ENCODE measurements at places on chromosomes 6 and 20. TPM values are rescaled to one million over a fixed set of nuclear protein-coding genes. Genes with fewer than 3 reads are reported as not detected.

Gene DUSP15
- 1.7 TPM for polyA plus RNA-seq

Gene FOXF2
- polyA plus RNA-seq = not detected

DNA sequence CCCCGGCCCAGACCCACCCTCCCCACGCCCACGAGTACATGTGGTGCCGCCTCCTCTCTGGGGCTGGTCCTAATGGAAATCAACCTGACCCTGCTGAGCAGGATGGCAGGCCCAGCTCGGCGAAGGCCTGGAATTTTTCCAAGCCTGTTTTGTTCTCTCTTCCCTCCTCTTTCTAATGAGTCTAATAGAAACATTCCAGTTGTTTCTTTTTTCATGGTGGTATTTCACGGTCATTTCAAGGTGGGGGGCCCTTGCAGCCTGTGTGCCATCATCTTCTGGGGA lies 16.6 kb downstream of the SMOC2 start:
- H3K27ac ChIP-seq = no peak overlapping the region
- peaks cover 12% of the 10 kb centered on the region for H3K27me3 ChIP-seq
- no peaks in the 10 kb centered on the region for H3K36me3 ChIP-seq

DNA sequence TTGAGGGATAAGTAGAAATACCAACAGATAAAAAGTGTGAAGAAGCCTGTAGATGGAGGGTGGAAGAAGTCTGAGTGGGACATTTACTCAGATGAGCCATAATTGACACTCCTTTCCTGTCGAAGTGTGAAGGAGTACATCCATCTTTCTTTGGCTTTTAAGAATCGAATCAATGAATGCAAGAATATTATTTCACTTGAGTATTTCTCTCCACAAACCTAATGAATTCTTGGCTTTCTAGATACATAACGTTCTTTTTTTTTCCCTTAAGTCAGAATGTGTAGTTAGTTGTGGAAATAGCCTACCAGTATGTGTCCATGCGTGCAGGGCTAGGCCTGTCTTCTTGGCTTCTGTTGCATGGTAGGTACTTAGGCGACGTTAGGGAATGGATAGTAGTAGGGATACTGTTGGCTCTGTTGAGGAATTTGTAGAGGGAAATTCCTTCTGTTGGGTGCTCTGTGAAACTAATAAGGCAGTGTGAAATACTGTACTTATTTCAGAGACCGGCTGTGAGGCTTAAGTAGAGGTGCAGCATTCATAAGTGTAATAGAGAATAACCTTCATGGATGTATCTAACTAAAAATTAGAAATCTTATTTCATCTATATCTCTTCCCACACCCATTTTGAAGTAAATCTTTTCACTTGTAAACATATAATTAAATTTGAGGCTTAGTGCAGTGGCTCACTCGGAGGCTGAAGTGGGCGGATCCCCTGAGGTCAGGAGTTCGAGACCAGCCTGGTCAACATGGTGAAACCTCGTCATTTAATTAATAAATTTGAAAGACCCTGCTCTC lies 1.5 kb downstream of the RPS18 start:
- peak overlapping the region; percentile 99 for H3K4me3 ChIP-seq
- no peak for DNase-seq
- peaks cover 61% of the 10 kb centered on the region for H3K4me1 ChIP-seq
- H3K27ac ChIP-seq = peak overlapping the region; percentile 96
- H3K27me3 ChIP-seq = no peaks in the 10 kb centered on the region

GRCh38 chr20:4465212-4465611 lies 256.5 kb upstream of the PRND start:
- H3K4me1 ChIP-seq = no peaks in the 10 kb centered on the region
- no peak for DNase-seq
- H3K27me3 ChIP-seq = no peaks in the 10 kb centered on the region
- no peaks in the 10 kb centered on the region for H3K36me3 ChIP-seq

DNA sequence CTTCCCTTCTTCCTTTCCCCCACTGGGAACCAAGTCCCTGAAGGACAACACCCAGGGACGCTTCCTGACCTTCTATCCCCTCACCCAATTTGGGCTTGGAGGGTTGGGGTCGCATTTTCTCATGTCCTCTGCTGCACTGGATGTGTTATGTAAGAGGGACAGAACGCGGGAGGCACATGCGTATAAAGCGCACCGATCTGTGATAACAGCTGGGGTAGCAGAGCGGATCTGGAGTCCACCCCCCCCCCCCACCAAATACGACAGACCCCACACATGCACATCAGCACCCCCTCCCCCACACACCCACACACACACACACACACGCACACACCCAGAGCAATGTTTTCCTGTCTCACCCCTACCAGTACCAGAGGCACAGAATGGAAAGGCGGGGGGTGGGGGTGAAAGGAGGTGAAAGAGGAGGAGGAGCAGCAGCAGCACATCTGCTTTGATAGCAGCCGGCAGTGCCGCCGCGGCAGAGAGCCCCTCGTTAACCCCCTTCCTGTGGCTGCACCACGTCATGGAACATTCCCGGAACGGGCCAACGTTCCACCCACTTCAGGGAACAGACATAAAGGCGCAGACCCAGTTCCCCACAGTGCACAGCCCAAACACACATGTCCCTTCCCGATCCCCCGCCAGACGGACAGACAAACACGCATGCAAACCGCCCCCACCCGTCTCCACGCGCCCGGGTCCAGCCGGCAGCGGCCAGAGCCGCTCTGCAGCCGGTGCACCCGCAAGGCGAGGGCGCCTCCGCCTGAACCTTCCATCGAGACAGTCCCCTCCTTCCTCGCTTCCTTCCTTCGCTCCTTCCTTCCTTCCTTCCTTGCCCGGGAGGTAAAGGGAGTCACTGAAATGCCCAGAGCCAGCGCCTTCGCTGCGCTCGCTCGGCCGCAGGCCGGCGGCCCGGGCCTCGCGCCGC lies 590 bp downstream of the HIVEP2 start:
- no peaks in the 10 kb centered on the region for H3K27me3 ChIP-seq
- H3K36me3 ChIP-seq = no peaks in the 10 kb centered on the region
- peak overlapping the region; percentile 99 for H3K4me3 ChIP-seq
- H3K4me1 ChIP-seq = peaks cover 43% of the 10 kb centered on the region
- DNase-seq = peak; percentile 81
- peak overlapping the region; percentile 99 for H3K27ac ChIP-seq

- H3K27me3 ChIP-seq = no peaks in the 10 kb centered on the region
- H3K4me3 ChIP-seq = no peak overlapping the region
- H3K4me1 ChIP-seq = no peaks in the 10 kb centered on the region
- DNase-seq = no peak
Measured at GRCh38 chr20:14951105-14951504, 613.7 kb upstream of the FLRT3 start.

DNA sequence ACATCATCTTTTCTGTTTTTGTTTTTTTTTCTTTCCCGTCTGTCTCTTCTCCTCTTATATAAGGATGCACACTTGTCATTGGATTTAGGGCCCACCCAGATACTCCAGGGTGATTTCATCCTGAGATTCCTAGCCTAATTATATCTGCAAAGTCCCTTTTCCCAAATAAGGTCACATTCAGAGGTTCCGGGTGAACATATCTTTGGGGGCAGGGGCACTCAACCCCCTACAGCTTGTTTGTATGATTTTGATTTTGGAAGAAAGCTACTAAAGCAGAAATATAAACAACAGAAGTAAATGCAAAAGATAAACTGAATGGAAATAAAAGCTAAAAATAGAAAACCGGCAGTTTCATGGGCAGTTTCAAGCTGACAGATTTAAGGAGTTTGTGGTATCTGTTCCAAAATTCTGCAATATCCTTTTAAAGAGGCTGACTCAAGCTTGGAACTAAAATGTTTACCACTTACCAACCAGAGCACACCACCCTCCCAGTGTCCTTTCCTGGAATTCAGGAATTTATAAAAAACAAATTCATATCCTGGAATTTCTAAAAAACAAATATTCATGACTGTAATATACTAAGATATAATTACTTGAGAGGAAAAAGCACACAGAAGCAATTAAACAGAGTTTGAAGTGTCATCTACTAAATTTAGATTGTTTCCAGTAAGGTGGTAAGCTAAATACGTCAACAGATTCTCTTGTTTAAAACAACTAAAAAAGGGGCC lies 100.0 kb upstream of the CARMIL1 start:
- H3K27ac ChIP-seq = no peak overlapping the region
- H3K4me3 ChIP-seq = no peak overlapping the region
- no peaks in the 10 kb centered on the region for H3K36me3 ChIP-seq
- no peaks in the 10 kb centered on the region for H3K27me3 ChIP-seq
- peaks cover 6% of the 10 kb centered on the region for H3K4me1 ChIP-seq

GRCh38 chr6:121260651-121261102 lies 73.6 kb downstream of the TBC1D32 start:
- peaks cover 8% of the 10 kb centered on the region for H3K4me1 ChIP-seq
- H3K36me3 ChIP-seq = peaks cover 43% of the 10 kb centered on the region
- no peak for DNase-seq
- H3K27me3 ChIP-seq = no peaks in the 10 kb centered on the region

DNA sequence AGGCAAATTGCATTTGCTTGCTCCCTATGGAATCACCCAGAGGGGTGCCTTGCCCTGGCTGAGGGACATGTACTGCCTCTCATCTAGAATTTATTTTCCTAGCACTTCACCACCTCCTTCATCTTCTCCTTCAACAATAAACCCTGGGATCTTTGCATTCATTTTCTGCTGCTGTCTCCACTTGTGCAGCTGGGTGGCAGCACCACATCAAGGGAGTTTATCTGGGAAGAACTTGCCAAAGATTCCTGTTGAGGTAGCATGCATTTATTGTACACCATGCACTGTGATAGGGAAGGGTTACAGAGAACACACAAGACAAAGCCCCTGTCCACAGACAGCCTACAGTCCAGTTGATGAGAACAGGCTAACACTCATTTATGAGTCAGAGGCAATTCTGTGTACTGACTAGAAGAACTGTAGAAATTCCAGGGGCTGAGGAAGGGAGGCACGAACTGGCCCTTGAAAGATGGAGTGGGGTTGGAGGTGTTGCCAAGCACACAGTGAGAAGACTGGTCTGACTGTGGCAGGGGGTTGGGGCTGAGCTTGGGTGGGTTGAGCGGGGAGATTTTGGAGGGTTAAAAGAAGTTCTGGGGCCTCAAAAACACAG lies 17.5 kb downstream of the C20orf173 start:
- no peak for DNase-seq
- H3K4me1 ChIP-seq = peaks cover 24% of the 10 kb centered on the region
- no peak overlapping the region for H3K4me3 ChIP-seq
- H3K36me3 ChIP-seq = peaks cover 9% of the 10 kb centered on the region
- peak overlapping the region; percentile 44 for H3K27ac ChIP-seq
- no peaks in the 10 kb centered on the region for H3K27me3 ChIP-seq

GRCh38 chr6:33105916-33106871 lies 30.4 kb downstream of the HLA-DPB1 start:
- H3K4me1 ChIP-seq = peaks cover 11% of the 10 kb centered on the region
- peaks cover 16% of the 10 kb centered on the region for H3K36me3 ChIP-seq
- peaks cover 4% of the 10 kb centered on the region for H3K27me3 ChIP-seq
- no peak for DNase-seq

- no peak overlapping the region for H3K27ac ChIP-seq
- DNase-seq = no peak
- H3K4me1 ChIP-seq = no peaks in the 10 kb centered on the region
- no peaks in the 10 kb centered on the region for H3K36me3 ChIP-seq
Measured at GRCh38 chr6:93787841-93788240, 368.5 kb upstream of the EPHA7 start.

DNA sequence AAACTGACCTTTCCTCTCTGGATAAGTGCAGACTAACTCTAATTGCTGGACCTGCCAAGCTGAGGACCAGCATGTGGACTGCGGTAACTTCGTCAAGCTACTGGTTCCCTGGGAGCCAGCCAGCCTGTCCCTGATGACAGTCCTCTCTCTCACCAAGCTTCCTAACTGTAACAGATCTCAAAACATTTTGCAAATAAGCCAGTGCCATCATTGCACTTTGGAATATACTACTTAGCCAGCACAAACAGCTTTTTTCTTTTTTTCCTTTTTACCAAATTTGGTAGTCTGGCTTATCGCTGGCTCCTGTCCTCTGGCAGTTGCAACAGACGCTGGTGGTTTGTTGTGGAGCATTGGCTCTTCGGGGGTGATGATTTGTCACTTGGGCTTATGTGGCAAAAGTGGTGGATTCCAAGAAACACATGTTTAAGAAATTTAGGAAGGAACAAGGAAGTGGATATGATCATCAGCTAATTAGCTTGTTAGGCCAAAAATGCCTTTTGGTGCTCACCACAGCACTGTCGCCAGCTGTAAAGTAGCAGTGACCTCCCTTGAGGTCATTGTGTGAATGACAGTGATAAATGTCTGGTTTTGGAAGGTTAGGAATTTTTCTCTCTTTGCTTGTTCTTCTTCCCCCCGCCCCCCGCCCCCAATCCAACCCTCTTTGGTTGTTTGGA lies 171.7 kb downstream of the CLIC5 start:
- no peak for DNase-seq
- no peaks in the 10 kb centered on the region for H3K36me3 ChIP-seq
- peaks cover 3% of the 10 kb centered on the region for H3K27me3 ChIP-seq
- H3K4me3 ChIP-seq = no peak overlapping the region
- no peak overlapping the region for H3K27ac ChIP-seq

- no peaks in the 10 kb centered on the region for H3K27me3 ChIP-seq
- no peak overlapping the region for H3K4me3 ChIP-seq
- H3K27ac ChIP-seq = no peak overlapping the region
- H3K36me3 ChIP-seq = no peaks in the 10 kb centered on the region
Measured at GRCh38 chr6:23106951-23107350, 537.6 kb downstream of the HDGFL1 start.
